ENCODE measurements at places on chromosomes 16 and 17.

DNA sequence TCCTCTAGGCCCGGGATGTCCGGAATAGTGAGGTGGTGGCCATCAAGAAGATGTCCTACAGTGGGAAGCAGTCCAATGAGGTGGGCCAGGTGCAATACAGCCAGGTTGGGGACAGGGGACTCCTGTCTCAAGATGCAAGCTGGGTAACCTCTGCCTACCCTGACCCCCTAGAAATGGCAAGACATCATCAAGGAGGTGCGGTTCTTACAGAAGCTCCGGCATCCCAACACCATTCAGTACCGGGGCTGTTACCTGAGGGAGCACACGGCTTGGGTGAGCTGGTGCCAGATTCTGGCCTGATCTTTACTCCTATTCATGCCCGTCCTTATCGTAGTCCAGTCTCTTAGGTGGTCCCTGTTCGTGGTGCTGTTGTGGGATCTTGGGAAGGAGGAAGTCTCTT is 4.4 kb downstream of the TAOK2 start:
- no peak for DNase-seq

- DNase-seq, result no peak
Measured at GRCh38 chr16:83609178-83609577, 198.6 kb upstream of the HSBP1 start.

DNA sequence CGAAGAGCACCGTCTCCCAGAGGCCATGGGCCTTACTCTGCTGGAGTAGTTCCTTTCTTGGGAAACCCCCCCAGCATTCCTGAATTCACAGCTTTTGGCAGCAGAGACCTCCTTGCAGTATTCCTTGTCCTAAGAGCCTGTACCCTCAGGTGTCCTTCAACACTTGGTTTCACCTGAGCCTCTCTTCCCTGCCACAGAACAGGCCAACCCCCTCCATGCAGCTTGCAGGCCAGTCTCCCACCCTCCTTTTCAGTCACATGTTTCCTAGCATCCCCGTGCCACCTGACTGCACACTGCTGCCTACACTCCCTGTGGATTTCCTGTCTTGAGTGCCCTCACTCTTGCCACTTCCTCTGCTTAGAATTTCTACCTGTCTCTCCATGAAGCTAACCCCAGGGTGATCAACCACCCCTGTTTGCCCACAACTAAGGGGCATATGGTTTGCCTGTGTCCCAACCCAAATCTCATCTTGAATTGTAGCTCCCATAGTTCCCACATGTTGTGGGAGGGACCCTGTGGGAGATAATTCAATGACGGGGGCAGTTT is 65.5 kb downstream of the DYNLRB2 start:
- DNase-seq, result no peak

DNA sequence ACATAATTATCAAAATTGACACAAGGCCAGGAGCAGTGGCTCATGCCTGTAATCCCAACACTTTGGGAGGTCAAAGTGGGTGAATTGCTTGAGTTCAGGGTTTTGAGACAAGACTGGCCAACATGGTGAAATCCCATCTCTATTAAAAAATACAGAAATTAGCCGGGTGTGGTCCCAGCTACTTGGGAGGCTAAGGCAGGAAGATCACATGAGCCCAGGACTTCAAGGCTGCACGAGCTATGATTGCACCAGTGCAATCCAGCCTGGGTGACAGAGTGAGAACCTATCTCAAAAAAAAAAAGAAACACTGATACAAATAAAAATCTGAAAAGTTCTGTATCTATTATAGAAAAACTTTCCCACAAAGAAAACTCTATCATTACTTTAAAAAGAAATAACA is 15.5 kb downstream of the MYH10 start:
- no peak for DNase-seq

- no peak for DNase-seq
Measured at GRCh38 chr17:14373614-14374259, 72.9 kb downstream of the HS3ST3B1 start.

DNA sequence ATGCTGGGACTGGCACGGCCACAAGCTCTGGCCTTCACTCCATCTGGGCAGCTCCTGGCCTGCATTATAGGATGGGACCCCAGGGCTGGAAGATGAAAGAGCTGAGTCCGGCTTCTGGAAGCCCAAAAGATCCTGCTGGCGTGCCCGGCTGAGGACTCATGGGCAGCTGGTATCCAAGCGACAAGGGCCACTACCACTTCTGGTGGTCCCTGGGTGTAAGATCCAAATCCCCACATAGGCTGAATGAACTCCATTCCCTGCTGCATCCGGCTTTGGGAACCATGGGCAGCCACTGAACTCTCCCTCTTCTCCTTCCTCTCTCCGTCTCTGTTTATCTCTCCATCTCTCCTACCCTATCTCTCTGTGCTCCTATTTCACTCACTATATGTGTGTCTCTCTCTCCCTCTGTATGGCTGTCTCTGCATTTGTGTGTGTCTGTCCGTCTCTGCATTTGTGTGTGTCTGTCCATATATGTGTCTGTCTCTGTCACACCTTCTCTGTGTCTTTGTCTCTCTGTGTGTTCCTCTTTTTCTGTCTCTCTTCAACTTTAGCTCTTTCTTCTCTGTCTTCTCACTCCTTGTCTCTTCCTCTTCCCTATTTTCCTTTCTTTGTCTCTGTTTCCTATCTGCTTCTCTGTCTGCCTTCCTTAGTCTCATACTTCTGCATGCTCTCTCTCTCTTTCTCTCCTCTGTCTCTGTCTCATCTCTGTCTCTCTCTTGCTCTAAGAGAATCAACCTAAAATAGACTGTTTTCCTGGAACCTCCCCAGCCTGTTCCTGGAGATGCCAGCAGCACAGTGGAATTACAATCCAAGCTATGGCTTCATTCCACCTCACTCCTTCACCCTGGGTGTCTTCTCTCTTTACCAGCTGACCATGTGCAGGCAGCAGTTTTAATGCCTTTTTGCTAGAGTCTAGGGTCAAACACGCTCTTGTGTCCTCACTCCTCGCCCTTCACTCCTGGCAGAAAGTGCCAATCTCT is 60.4 kb upstream of the IRX6 start:
- DNase-seq, result no peak

- no peak for DNase-seq
Measured at GRCh38 chr17:81429821-81430551, 34.7 kb downstream of the BAHCC1 start.

GRCh38 chr16:82282662-82283061 is 112.6 kb upstream of the MPHOSPH6 start:
- no peak for DNase-seq

- peak; percentile 37 for DNase-seq
Measured at GRCh38 chr17:1907909-1908698, 78.3 kb downstream of the RPA1 start.

- DNase-seq, result no peak
Measured at GRCh38 chr17:73043686-73044581, 48.6 kb downstream of the SLC39A11 start.

GRCh38 chr16:57889522-57889921 is 81.4 kb downstream of the CNGB1 start:
- DNase-seq, result no peak

DNA sequence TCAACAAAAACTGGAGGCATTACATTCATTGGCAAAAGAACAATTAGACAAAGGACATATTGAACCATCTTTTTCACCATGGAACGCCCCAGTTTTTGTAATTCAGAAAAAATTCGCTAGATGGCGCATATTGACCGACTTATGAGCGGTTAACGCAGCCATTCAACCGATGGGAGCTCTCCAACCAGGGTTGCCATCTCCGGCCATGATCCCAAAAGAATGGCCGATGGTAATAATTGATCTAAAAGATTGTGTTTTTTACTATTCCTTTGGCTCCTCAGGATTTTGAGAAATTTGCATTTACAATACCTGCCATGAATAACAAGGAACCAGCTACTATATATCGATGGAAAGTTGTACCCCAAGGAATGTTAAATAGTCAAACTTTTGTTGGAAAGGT is 21.4 kb downstream of the ALOX15B start:
- DNase-seq, result no peak

DNA sequence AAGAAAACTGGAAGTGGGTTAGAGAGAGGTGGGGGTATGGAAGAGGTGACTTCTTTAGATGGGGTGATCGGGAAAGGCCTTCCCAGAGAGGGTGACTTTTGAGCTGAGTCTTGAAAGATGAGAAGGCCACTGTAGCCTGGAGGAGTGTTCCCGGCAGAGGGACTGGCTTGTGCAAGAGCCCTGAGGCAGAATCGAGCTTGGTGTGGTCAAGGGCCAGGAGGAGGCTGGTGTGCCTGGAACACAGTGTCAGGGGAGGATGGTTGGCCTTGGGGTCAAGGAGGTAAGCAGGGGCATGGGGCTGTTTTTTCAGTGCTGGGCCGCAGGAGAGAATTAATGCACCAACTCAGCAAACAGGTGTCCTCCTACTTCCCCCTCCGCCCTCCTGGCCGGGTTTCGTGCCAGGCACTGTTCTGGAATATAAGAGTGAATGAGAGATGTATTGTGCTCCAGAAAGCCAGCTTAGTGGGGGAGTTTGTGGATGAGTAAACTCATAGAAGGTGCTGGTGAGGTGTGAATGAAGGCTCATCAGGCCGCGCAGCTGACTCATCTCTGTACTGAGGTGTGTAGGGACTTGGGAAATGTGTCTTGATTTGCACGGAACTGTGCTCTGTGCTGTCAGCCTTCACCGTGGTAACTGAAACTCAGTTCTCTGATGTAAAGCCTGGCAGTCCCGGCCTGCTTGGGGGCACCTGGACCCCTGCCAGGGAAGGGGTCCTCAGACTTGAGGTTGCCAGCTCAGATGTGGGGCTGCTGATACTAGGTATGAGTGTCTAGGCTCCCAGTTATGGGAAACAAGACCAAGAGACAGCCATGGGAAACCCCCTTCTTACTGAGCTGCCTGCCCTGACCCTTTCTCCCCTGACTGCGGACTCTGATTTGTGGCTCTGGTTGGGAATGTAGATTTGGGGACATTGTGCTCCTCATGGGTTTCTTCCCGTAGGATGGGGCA is 15.3 kb downstream of the KSR1 start:
- DNase-seq, result no peak

GRCh38 chr17:47879776-47880454 is 16.1 kb upstream of the SP2 start:
- DNase-seq, result no peak

DNA sequence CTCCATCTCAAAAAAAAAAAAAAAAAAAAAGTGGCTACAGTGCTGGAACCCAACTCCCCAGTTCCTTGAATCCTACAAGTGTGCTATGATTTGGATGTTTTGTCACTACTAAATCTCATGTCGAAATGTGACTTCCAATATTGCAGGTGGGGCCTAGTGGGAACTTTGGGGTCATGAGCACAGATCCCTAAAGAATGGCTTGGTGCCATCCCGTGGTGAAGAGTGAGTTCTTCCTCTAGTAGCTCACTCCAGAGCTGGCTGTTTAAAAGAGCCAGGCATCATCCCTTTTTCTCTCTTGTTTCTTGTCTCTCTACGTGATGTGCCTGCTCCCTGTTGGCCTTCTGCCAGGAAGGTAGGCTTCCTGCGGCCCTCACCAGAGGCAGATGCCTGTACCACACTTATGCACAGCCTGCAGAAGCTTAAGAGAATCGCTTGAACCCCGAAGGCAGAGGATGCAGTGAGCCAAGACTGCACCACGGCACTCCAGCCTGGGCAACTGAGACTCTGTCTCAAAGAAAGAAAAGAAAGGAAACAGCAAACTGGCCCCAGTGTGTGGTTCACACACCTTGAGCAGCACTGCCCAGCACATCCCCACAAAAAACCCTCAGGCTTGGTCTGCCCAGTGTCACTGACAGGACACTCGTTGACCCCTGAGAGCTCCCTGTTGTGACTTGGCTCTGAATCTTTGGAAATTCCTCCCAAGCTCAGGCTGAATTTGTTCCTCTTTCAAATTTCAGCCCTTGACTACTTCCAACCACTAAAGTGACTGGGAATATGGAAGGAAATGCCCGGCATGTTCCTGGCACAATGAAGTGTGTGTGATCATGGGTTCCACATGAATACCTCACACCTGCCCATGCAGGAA is 3.1 kb downstream of the MT1E start:
- DNase-seq, result no peak

GRCh38 chr17:78316867-78317789 is 42.7 kb downstream of the SOCS3 start:
- no peak for DNase-seq

DNA sequence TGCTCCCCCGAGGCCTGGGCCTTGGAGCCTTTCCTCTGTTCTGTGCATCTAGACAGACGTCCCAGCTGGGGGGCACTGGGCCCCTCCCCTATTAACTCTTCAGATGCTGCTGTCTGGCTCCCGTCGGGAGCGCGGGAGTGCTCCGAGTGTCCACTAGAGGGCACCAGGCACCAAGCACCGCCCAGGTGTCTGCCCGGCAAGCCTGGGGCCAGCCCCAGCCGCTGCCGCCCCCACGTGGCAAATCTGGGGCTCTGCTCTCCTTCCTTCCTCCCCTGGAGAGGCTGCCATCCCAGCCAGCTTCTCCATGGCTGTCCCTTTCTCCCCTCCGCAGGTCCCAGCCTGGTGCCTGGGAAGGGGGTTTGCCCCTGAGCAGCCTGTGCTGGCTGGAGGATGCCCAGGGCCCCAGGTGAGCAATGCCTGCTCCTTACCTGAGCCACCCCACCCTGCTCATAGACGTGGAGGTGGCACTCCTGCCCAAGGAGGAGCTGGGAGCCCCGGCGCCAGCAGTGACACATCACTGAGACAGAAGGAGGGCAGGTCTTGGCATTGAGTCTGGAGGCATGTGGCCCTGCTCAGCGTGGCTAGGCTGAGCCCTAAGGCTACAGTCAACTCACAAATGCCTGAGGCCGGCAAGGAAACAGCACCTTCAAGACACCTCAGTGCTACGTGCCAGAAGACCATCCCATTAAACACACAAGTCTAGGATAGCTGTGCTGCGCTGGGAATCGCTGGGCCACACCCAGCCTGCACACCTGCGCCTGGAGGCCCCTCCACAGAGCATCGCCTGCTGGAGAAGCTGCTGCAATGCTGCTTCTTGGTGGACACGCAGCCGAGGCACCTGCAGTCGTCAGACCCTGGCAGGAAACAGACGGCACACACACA is 19.7 kb downstream of the TMEM235 start:
- DNase-seq, result peak; percentile 64

- DNase-seq, result no peak
Measured at GRCh38 chr16:67254801-67255552, 6.2 kb downstream of the SLC9A5 start.

GRCh38 chr17:6096201-6097004 is 26.2 kb downstream of the WSCD1 start:
- DNase-seq, result no peak

GRCh38 chr16:2799205-2799858 is 1.1 kb downstream of the PRSS41 start:
- DNase-seq, result no peak

DNA sequence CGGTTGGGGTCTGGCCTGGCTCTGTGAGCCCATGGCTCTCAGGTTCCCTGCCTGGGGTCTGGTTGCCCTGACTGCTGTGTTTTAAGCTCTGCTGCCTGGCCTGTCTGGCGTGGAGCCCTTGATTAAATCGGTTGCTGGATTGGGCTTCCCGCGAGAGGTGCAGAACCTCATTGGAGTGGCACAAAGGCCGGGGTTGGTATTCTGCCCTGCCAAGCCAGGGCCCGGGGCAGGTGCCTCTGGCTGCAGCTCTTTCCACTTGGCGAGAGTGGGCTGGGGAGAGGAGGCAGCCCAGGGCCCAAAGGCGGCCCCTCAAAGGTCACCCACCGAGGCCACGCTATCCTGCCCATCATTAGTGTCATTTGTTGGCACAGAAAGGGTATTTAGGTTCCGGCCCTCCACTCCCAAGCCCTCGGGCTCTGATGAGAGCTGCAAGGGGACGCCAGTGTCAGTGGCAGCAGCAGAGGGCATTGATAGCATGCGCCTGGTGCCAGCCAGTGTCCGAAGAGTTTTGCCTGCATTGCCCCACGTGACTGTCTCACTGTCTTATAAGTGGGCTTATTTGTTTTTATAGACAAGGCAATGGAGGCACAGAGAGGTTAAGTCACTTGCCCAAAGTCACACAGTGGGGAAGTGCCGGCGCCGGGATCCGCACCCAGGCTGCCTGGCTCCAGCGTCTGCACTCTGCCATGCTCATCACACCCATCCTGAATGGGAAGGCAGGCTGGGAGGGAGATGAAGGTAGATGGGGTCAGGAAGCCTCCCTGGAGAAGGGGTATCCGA is 68.0 kb upstream of the CIBAR2 start:
- DNase-seq, result no peak
